Right cardiac atrium (tissue), 5 donors: ENCODE measurements at places on chromosomes 7 and 10. TPM values are rescaled to one million over a fixed set of nuclear protein-coding genes. Genes with fewer than 3 reads are reported as not detected.

The RHEB gene
- 123 TPM for total RNA-seq

DNA sequence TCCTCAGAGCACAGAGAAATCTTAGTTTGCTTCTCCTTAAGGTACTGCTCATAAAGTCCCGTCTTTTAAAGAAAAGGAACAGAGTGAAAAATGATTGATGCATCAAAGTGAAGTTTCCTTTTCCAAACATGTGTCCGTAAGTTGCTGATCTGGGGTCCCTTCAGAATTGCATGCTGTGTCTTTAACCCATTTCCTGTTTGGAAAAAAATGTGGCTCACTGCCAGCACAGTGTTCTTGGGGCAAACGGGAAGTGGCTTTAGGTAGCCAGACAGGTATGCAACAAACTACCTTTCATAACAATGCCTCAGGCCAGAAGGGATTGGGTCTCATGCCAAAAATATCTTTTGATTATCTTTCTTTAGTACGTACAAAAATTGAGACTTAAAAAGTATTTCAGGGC lies 50.9 kb downstream of the TFAM start:
- no peak for DNase-seq

The TDRD1 gene
- total RNA-seq = 0.85 TPM

- DNase-seq = no peak
These were observed 125.4 kb downstream of the MAPK8 start for GRCh38 chr10:48431871-48432270.

The ANKRD1 gene
- 1,980 TPM for total RNA-seq

DNA sequence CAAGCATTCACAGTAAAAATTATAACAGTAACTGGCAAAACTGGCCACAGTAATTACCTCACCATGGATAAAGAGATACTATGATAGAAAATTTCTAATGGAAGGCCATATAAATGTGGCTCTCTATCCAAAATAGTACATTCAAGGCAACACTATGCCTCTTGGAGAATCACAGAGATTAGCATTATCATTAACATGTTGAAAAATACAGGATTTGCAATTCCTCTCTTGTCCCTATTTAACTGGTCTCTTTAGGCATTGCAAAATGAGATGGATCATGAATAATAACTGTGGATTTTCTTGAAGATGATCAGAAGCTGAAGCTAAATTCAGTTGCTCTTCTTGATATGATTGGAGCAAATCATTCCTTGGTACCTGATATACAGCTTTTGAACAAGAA lies 100.8 kb upstream of the HGF start:
- no peak for DNase-seq

- no peak for DNase-seq
These were observed 157.4 kb downstream of the ST7 start for GRCh38 chr7:117110480-117111315.

- DNase-seq = no peak
These were observed 11.6 kb downstream of the FRG2B start for GRCh38 chr10:133614830-133615580.
